ENCODE measurements at places on chromosomes 16 and 17.

DNA sequence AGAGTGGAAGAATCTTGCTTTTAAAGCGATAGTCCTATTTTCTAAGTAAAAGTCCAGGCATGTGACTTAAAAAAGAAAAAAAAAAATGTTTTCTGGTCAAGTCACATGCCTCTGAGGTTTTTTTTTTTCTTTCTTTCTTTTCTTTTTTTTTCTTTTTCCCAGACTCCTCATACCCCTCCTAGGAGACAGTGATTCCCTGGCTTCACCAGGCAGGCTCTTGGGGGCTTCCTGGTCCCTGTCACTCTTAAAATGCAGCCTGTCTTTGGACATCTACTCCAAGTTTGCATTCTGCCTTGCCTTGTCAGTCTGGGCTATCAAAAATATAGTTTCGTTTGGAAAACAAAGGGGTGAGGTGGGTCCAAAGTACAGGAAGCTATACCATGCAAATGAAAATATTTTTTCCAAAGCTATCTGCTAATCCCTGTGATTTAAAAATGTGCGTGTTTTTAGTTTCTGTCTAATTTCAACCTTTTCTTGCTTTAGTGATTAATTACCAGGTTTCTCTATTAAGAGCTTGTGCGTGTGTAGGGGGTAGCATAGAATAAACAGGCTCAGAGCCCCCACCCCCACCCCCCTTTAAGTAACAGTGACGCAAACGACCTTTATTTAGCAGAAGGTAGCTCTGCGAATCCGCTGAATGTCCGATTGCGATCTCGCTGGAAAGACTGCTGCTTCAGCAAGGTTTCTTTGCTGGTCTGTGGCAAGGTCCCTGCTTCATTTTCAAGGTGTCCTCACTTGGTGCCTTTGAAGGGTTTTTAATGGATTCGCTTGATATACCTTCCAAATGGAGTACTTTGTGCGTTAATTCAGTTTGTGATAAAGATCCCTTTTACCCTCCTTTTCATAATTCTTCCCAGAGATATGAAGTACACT is 510.2 kb downstream of the WWOX start:
- no peak for DNase-seq

DNA sequence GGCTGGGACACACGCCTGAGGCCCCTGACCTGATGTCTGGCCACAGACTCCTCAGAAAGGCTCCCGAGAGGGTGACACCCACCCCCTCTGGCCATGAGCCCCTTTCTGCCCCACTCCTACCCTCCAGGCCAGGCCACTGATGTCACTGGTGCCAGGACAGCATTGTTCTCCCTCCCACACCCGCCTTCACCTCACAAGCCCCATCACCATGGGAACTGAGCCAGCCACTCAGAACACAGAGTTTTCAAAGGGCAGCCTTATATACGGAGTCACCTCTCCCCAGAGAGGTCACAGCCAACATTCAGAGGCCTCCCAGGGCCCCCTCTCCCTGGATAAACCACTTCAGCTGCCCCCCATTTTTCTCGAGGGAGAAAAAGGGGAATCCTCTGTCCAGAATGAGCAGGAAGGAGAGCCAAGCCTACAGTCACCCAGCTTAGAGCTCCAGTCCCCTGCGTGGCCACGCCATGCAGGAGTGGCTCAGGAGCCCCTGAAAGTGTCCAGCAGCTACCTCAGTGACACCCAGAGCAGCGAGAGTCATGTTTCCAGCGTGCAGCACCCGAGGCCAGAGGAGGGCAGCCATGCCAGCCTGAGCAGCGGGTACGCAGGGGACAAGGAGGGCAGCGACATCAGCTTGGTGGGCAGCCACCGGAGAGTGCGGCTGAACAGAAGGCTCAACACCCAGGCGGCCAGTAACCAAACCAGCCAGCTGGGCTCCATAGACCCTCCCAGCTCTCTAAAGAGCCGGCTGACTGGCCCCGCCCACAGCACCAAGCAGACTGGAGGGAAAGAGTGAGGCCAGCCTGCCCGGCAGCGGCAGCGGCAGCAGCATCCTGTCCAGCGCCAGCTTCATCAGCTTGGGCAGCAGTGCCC is at the start of gene C16orf82:
TSS of gene C16orf82 (plus strand) at position 260 of the 870 bp plus-strand sequence.
- no peak for DNase-seq

DNA sequence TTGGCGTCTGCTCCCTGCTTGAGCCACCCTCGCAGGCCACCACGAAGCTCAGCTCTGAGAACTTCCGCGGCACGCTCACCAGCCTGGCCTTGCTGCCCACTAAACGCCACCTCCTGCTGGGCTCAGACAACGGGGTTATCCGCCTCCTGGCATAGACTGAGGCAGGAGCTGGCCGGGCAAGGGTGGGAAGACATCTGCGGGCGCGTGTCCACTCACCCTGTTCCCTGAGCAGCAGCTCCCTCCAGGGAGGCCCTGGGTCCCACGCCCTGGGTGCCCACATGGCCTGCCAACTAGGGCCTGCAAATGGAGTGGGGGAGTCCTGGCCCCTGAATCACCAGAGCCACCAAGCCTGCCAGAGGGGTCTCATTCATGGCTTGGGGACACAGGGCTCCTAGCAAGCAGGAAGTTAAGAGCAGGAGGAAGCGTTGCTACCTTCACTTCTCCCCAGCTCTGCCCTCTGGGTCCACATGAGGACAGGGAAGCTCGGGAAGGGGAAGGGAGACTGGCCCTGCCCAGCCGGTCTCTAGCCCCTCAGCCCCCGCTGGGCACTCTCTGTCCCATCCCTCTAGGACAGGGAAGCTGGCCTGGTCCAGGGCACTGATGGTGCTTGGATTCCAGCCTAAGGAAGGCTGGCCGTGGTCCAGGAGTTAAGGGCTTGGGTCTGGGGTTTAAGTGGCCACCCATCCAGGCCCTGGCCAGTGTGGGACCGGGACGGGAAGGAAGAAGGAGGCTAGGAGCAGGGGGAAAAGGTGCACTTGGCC is 5.0 kb upstream of the SERPINF2 start:
- DNase-seq = no peak

DNA sequence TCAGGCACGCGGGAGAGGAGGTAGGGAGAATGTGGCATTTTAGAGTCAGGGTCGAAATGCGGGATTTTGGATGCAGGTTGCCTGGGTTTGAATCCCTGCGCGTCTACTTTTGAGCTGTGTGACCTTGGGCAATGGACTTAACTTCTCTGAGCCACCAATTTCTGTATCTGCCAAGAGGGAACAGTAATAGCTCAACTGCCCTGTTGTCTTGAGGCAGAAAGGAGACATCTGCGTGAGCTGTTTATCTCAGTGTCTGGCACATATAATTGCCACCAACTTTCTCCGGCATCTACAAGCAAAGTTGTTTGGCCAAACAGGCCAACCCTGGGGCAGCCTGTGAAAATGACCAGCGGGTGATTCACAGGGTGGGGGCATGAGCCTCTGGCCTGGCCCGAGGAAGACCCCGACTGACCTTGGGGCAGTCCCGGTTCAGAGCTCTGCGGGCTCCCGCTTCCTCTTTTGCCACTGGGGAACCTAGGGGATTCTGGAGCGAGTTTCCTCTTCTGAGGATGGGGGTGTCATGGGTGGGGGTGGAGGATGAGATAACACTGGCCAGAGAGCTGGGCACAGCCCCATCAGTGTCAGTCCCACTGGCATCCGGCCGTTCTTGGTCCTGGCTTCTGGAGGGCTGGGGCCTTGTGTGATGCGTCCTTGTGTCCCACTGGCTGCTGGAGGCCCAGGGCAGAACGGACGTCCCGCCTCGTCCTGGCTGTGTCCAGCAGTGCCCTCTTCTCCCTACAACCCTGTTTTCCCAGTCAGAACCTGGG is 1.3 kb downstream of the SNN start:
- no peak for DNase-seq

GRCh38 chr17:42197564-42198156 is 3.4 kb upstream of the GHDC start:
- DNase-seq = no peak

GRCh38 chr16:13554005-13554404 is 365.9 kb upstream of the ERCC4 start:
- DNase-seq = no peak

GRCh38 chr17:75610103-75610984 is 22.7 kb downstream of the MYO15B start:
- DNase-seq = no peak

DNA sequence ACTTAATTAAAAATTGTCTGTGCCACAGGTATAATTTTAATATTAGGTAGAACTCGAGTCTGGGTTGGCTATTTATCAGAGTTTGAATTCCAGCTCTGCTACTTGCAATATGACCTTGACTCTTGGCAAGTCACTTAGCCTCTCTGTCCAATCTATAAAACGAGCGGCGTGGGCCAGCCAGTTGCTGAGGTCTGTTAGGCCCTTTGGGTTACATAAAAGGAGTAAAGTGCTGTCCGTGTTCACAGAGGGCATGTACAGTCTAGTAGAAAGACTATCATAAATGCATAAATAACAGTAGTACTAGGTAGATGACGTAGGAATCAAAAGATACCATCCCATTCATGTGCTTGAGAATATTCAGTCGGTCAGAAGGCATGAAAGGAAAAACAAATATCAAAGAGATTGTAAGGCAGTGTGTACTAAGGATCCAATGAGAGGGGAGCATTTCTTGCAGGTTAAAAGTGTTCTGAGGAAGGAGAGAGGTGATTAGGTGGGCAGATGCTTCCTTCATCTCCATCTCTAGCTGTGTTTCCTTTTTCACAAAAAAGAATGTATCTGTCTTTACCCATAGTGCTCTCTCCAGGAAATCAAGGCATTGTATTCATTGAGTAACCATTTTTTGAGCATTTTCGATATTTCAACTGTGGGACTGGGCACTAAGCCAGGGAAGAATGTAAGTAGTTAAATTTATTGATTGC is 2.4 kb downstream of the TNRC6A start:
- DNase-seq = no peak

GRCh38 chr17:59139939-59140338 is 15.0 kb downstream of the SKA2 start:
- no peak for DNase-seq

DNA sequence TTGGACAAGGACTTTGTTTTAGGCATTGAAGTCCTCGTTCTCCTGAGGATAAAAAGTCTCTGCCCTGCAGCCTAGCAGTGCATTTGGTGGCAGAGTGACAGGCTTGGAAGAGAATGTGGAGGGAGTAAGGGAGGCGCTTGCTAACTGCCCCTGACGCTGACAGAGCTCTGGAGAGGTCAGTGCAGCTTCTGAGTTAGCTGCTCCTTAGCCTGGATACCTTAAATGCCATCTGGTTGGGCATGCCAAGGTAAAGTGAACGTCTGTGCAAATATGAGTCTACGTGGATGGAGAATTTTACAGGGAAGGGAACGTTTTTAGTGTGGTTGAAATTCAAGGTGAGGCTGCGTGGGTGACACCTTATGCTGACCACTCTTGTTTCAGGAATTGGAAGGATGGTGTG is 44.4 kb downstream of the SEC14L1 start:
- no peak for DNase-seq

DNA sequence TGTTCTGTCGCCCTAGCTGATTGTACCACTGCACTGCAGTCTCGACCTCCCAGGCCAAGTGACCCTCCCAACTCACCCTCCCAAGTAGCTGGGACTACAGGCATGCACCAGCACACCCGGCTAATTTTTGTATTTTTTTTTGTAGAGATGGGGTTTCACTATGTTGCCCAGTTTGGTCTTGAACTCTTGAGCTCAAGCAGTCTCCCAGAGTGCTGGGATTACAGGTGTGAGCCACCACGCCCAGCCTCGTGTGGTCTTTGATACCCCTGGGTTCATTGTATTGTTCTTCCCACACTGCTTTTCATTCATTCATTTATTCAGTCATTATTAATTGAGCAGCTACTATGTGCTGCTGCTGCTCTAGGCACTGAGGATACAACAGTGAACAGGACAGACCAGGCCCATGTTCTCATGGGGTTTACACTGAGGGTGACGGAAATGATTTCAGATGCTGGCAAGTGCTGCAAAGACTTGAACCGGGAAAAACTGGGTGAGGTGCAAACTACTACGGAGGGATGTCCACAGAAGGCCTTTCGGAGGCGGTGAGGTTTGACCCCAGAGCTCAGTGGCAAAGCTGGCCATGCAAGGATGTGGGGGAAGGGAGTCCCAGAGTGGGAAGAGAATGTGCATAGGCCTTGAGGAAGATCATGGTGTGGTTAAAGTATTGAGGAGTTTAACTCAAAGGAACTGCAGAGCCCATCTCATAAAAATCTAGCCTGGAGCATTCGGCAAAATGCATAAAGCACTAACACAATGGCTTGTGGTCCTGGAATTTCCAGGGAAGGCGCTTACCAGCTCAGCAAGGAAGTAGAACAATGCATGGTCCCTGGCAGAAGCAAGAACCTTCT is 10.9 kb downstream of the ABCC1 start:
- no peak for DNase-seq

DNA sequence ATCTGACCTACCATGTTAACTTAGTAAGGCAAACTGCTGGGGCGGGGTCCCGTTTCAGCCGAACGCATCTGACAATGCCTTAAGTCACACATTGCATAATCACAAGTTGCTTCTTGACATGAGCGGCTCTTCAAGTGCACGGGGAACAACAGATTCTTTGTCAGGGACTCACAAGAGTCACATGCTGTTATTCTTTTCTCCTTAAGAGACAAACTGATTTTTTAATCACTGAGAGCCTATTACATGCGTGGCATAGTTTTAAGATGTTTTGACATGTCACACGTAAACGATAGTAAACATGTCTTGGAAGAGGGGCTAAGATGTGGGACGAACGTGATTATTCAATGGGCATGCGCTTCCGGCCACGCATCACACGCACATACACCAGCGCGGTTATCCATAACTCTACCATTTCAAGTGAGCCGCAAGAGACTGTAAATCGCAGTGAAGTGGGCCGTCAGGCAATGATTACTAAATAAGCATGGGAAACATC is 63.4 kb downstream of the ADCY9 start:
- DNase-seq = no peak

DNA sequence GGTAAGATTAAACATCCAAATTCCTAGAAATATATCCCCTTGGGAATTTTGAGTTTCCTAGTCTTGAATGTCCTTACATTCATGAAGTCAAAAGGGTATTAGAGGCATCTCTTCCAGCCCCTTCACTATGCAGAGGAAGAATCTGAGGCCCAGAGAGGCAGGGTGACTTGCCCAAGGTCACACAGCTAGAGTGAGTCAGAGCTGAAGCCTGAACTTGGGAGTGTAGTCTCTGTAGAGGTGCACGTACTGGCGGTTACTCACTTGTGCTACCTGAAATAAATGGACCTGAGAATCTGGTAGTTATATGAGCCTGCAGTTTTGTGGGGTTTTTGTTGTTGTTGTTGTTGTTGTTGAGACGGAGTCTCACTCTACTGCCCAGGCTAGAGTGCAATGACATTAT is 164.0 kb downstream of the XYLT1 start:
- no peak for DNase-seq

- peak; percentile 57 for DNase-seq
Measured at GRCh38 chr17:75601057-75601987, 13.7 kb downstream of the MYO15B start.

GRCh38 chr16:2516391-2517240 is 2.9 kb downstream of the ATP6V0C start:
- no peak for DNase-seq

- no peak for DNase-seq
Measured at GRCh38 chr17:81424151-81425017, 29.1 kb downstream of the BAHCC1 start.

- DNase-seq = no peak
Measured at GRCh38 chr16:76529120-76529519, 251.9 kb downstream of the CNTNAP4 start.

DNA sequence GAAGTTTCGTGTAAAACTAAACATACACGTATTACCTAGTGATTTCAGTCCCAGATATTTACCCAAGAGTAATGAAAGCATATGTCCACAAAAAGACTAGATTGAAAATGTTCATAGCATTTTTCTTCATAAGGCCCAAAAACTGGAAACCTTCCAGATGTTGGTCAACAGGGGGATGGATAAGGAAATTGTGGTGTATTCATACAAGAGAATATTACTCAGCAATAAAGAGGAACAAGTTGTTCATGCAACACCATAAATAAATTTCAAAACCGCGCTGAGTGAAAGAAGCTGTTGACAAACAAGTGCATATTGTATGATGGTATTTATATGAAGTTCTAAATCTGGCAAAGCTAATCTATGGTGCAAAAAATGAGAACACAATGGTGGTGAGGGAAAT is 54.1 kb upstream of the NFAT5 start:
- no peak for DNase-seq
